ENCODE measurements at places on chromosomes 3 and 15.

- no peak for DNase-seq
- no peaks in the 10 kb centered on the region for H3K36me3 ChIP-seq
- no peak overlapping the region for H3K4me3 ChIP-seq
- no peaks in the 10 kb centered on the region for H3K27me3 ChIP-seq
Observed at GRCh38 chr15:46354443-46354842, 719.6 kb downstream of the SQOR start.

- H3K27me3 ChIP-seq = peaks cover 4% of the 10 kb centered on the region
- H3K4me3 ChIP-seq = peak overlapping the region; percentile 98
- DNase-seq = peak; percentile 51
- no peaks in the 10 kb centered on the region for H3K36me3 ChIP-seq
Observed at GRCh38 chr15:34582461-34583371, 735 bp downstream of the GOLGA8B start.

DNA sequence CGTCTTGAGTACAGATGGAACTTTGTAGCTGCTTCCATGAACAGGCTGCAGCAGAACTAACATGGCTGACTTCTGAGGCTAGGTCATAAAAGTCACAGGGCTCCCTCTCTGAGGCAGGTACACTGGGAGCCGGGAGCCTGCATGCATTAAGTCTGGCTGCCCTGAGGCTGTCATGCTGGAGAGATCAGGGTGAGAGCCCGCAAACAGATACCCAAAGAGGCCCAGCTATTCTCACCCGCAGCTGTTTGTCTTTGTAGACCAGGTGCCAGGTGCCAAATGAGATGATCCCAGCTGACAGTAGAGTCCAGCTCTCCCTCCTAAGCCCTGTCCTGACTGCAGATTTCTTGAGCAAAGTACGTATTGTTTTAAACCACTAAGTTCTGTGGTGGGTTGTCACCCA is 8.6 kb upstream of the SLCO3A1 start:
- H3K27ac ChIP-seq = no peak overlapping the region
- H3K36me3 ChIP-seq = no peaks in the 10 kb centered on the region
- DNase-seq = no peak
- H3K4me3 ChIP-seq = no peak overlapping the region
- peaks cover 3% of the 10 kb centered on the region for H3K27me3 ChIP-seq
- H3K4me1 ChIP-seq = peaks cover 3% of the 10 kb centered on the region

GRCh38 chr15:96418146-96418545 is 87.6 kb downstream of the NR2F2 start:
- no peak overlapping the region for H3K4me3 ChIP-seq
- H3K27ac ChIP-seq = no peak overlapping the region
- H3K36me3 ChIP-seq = no peaks in the 10 kb centered on the region
- peaks cover 37% of the 10 kb centered on the region for H3K27me3 ChIP-seq
- no peak for DNase-seq
- no peaks in the 10 kb centered on the region for H3K4me1 ChIP-seq

GRCh38 chr15:34815836-34816235 is 20.5 kb upstream of the ACTC1 start:
- H3K4me3 ChIP-seq = no peak overlapping the region
- H3K27ac ChIP-seq = no peak overlapping the region

DNA sequence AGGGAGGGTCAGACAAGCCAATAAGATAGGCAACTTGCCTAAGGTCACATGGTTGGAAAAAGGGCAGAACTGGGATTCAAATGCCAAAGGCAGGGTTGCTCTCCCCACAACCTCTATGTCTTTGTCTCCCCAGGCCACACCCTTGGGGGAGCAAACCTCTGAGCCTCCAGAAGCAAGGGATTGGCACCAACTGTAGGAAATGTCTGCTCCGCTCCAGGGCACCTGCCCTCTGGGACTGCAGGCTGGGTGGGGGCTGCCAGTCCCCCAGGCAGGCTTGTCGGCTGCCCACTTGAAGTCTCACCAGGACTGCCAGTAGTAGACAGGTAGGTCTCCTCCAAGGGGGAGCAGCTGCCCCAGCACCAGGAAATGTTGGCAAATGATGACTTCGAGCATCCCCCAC is 2.0 kb downstream of the FAM3D start:
- H3K4me1 ChIP-seq = no peaks in the 10 kb centered on the region
- H3K27ac ChIP-seq = no peak overlapping the region
- H3K4me3 ChIP-seq = no peak overlapping the region
- no peaks in the 10 kb centered on the region for H3K36me3 ChIP-seq
- DNase-seq = no peak

DNA sequence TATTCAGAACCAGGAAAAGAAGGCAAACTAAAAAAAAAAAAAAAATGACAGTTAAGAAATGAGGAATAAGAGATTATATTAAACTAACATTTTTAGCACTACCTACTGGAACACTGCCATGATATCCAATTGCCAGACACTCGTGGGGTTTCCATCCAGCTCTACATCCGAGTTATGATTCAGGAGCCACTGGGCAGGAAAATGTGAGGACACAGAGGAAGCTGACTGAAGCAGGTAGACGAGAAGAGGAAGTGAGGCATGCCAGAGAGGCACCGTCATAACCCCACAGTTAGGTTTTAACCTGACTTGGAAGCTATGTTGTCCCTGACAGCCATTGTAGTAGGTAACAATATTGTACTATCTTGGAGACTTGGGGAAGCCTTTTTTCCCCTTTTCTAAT is 495.0 kb downstream of the NLGN1 start:
- no peaks in the 10 kb centered on the region for H3K36me3 ChIP-seq
- no peaks in the 10 kb centered on the region for H3K4me1 ChIP-seq
- H3K27ac ChIP-seq = no peak overlapping the region
- H3K27me3 ChIP-seq = no peaks in the 10 kb centered on the region
- H3K4me3 ChIP-seq = no peak overlapping the region

DNA sequence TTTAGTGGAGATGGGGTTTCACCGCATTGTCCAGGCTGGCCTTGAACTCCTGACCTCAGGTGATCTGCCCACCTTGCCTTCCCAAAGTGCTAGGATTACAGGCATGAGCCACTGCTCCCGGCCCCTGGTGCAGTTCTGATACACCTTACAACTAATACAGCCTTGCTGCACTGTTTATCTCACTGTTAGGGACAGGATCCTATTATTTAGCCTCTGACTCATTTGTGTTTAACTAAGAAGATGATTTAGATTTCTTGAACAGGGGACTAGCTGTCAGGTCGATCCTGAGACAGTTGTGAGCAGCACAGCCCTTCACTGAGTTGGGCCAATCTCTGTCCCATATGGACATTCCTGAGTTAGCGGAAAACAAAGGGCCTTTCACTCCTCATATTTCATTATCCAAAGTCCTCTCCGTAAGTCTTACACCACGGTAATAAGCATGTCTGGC is 19.2 kb downstream of the GYG1 start:
- H3K4me1 ChIP-seq = peaks cover 28% of the 10 kb centered on the region
- no peak for DNase-seq
- no peaks in the 10 kb centered on the region for H3K27me3 ChIP-seq
